H54 (cell line): ENCODE measurements at places on chromosomes 16 and 17.
A peak's percentile ranks its signal among the peaks of the same experiment; 100 is the strongest.

DNA sequence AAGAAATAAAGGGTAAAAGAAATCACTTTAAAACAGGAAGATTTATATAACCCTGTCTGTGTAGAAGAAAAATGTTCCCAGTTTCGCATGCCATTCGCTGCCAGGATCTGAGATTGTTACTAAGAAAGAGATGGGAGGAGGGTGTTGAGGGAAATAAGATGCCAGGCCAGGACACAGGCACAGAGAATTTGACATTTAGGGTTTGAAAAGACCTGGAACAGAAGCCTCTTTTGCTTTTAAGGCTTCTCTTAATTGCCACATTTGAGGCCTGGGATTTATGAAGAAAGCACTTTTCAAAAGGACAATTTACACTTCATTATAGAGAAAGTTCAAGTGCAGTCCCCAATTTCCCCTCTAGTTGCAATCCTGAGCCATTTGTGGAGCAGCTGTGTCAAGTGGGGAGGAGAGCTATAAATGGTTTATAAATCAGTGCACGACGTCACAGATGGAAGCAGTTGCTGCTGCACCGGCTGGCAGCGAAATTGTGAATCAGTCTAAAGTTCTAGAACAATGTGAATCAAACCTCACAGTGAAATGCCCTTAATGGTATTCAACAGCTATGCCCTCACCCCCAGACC, 26.5 kb upstream of the C16orf87 start:
- peak; percentile 55 for DNase-seq

- no peak for DNase-seq
Measured at GRCh38 chr16:58027916-58028455, 2.4 kb downstream of the MMP15 start.

GRCh38 chr16:28317040-28317880, 24.9 kb downstream of the SBK1 start:
- DNase-seq: peak; percentile 69

DNA sequence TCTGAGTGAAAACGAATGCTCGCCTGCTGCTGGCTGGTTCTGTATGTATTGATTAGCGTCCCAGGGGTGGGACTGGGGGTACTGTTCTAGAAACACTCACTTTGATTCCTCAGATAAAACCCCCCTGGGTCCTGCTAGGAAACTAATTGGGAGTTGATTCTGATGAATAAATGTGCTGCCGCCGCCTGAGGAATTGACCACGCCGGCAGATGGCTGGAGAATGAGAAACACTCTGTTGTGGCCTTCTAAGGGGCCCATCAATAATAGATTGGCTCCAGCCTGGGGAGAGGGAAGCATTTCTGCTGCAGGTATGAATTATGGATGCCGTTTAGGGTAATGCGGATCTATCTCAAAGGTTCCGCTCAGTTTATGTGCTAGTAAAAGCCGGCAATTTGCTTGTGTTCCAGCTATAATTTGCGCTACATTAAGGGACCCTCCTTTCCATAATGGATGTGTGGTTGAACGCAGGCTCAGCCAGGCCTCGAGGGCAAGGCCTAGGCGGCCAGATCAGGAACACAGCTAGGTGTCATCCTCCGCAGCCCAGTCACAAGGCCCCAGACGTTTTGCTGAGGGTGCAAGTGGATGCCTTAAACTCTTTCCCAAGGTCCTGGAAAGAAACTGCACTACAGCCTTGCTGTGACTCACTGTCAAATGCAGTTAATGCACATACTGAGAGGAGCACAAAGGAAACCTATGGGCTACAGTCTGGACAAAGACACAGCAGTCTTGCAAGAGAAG, 132.2 kb upstream of the HS3ST2 start:
- no peak for DNase-seq

DNA sequence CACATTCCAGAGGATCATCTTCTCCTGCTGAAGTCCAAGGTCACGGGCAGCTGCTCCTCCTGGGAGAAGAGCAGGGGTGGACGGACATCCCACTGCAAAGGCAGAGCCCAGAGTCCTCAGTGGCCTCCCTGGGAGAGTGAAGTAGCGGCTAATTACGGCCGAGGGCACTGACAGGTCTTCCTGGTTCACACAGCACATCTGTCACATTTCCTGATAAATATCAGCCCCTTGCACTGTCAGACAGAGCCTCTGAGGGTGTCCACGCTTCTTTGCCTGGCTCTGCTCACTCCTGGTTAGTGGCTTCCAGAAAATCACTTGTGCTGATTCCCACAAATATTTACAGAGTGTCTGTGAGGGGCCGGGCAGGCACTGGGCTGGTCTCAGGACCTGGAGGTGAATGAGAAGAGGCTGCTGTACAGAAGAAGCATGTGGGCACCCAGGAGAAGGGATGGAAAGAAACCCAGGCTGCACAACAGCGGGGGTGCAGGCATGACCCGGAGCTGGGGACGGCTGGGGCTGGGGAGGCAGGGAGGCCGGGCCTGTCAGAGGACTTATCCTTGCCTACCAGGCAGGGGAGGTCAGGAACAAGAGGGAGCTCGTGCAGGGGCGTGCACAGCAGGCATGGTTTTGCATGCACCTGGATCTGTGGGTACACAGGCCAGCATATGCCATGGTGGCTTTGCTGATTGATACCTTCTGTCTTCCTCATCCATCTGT, 258.2 kb upstream of the TNRC6C start:
- DNase-seq: no peak

DNA sequence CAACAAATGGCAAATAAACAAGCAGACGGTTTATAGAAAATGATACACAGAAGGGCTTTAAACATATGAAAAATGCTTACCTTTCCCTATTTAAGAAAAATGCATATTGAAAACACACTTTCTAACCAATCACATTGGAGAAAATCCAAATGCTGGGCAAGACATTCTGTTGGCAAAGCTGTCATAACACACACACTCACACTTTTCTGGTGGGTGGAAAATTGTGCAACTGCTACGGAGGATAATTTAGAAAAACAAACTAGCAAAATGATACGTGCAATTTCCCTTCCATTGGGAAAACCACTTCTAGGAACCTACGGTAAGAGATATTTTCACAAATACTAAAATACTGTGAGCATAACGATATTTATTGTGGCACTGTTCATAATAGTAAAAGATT, 9.8 kb upstream of the MYH3 start:
- DNase-seq: no peak

DNA sequence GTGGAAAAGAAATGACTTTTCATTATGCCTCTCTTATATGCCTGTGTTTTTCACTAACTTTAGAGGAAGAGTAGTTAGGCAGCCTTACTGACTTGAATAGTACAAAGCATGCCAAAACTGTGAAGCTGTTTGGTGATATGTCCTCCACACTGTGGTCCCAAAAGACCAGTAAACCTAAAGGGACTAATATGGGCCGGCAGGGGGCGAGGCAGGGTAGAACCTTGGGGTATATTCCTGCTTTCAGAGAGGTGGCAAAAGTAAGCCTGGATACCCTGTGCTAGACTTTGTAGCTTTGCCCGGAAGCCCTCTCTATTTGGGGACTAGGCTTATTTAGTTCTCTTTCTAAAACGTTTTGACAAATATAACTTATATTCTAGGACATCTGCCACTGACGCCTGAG, 36.5 kb upstream of the VWA3A start:
- no peak for DNase-seq

- DNase-seq: no peak
Measured at GRCh38 chr17:394718-395095, 42.1 kb upstream of the RPH3AL start.

GRCh38 chr17:75845058-75845711, 981 bp upstream of the UNC13D start:
- DNase-seq: peak; percentile 92

GRCh38 chr17:41215681-41216080, 10.8 kb upstream of the KRTAP9-2 start:
- no peak for DNase-seq

GRCh38 chr16:28986492-28986891, 1.6 kb downstream of the LAT start:
- DNase-seq: no peak
